ENCODE measurements at places on chromosomes 16 and 17.

DNA sequence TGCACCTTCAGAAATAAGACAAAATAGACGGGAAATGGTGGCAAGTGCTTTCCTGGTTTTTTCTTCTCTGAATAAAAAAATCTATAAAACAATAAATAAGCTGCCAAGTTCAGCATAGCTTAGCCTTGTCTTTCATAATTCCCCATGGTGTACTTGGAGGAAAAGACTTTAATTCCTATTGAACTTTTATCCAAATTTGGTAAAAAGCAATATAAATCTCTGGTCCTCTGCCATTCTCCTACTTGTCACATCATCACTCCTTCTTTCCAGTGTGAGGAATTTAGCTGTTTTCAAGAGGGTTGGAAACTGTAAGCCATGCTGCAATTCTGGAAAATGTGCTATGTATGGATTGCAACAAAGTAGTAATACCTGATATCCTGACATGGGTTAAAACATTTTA is 551.8 kb upstream of the KIF2B start:
- DNase-seq, result no peak

GRCh38 chr17:61736438-61736837 is 126.9 kb downstream of the BRIP1 start:
- no peak for DNase-seq

- DNase-seq, result peak; percentile 84
Measured at GRCh38 chr17:73064084-73064938, 28.2 kb downstream of the SLC39A11 start.

DNA sequence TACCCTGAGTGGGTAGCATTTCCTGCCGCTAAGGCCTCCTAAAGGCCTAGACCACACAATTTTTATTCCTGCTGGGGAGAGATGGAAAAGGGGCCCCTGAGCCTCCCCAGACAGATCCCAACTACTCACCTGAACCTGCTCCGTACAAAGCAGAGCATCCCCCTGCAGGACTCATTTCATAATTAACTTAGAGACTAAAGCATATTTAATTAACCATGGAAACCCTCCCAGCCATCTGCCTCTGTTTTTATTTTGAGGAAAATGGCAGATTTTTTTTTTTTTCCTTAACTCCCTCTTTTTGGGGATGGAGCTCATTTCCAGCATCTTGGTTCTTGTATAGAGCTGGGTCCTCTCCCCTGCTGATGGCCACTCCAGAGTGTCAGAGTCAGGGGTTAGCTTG is 96.5 kb upstream of the CRHR1 start:
- DNase-seq, result peak; percentile 60

- DNase-seq, result no peak
Measured at GRCh38 chr16:28112908-28113307, 49.4 kb upstream of the GSG1L start.

GRCh38 chr17:80091376-80091775 is 10.0 kb upstream of the GAA start:
- DNase-seq, result no peak

- DNase-seq, result no peak
Measured at GRCh38 chr17:41561554-41561953, 10.3 kb downstream of the KRT9 start.

GRCh38 chr17:72717676-72718075 is 374.8 kb downstream of the SLC39A11 start:
- no peak for DNase-seq

DNA sequence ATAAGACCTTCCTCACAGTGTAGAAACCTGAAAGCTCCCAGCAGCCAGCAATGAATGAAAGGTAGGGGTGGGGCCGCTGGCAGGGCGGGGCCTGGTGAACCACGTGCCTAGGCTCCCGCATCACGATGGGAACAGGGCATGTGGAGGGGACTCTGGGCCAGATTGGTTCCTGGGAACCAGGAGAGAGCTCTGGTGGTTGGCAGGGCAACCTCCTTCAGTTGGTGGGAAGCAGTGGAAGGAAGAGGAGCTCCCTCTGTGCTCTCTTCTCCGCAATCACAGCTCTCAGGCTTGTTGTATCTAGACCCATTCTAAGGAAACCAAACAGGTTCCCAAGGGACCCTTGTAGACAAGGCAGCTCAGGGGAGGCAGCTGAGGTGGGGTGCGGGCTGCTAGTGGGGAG is 10.5 kb downstream of the GGA2 start:
- DNase-seq, result no peak

- DNase-seq, result no peak
Measured at GRCh38 chr17:51103050-51103449, 17.6 kb downstream of the SPAG9 start.

DNA sequence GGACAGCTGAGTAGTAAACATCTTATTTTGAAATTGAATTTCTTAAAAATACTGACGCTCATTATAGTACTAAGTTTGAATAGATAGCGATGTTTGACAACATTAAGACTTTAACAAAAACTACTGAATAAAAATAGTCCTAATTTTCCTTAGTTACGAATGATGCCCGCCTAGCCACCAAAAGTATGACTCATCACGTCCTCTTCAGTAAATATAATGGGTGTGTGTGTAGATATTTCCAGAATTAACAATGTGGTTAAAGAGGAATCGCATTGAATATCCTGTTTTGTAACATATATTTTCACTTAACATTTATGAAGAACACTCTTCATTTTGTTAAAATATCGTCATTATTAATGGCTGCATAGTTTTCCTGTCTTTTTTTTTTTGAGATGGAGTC is 187.6 kb downstream of the MYO1D start:
- no peak for DNase-seq

GRCh38 chr17:12887088-12887487 is 97.8 kb downstream of the ARHGAP44 start:
- DNase-seq, result no peak

DNA sequence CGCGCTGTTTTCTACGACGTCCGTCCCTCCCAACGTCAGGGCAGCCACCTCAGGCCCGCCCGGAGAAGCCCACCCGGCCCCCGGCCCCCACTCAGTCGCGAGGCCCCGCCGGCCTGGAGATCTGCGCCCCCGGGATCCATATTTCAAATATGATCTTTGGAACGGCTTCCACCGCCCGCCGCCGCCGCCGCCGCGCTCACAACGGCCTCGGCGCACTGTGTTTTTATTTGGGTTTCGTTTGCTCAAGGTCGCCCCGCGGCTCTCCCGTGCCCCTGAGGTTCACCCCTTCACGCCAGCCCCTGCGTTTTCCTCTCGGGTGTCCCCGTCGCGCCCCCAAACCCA is 4.2 kb upstream of the CBX4 start:
- DNase-seq, result no peak

DNA sequence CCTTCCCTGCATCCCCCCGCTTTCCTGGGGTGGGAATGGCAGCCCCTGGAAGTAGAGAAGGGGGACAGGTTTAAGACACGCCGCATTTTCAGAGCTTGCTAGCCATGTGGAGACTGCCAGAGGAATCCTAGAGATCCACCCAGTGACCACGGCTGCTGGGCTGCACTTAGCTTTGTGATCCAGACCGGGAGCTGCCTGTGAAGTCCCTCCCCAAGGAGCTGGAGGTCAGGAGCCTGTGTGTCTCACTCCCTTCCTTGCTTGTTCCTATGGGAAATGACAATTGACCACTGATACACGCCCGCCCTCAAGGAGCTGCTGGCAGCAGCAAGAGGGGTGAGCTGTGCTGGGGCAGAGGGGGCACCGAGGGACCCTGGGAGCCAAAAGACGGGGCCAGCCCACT is 73.7 kb downstream of the SREBF1 start:
- DNase-seq, result no peak

DNA sequence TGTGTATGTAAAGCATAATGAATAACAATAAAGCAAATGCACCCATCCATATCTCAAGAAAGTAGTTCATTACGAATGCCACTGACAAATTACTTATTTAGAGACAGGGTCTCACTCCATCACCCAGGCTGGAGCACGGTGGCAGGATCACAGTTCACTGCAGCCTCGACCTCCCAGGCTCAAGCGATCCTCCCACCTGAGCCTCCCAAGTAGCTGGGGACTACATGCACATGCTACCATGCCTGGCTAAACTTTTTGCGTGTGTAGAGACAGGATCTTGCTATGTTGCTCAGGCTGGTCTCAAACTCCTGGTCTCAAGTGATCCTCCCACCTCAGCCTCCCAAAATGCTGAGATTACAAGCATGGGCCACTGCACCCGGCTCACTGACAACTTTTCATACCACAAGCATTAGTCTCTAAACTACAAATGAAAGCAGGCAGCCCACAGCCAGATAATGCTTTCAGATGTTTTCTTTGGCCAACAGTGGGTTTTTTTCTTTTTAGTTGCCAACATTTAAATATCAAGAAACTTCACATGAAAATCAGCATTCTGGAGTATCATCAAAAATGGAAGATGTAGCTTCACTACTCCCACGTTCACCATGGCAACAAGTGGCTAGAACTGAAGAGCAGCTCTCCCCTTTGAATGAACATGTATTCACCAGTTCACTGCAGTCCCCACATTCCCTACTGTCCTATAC is 7.7 kb downstream of the ARHGAP17 start:
- DNase-seq, result no peak

DNA sequence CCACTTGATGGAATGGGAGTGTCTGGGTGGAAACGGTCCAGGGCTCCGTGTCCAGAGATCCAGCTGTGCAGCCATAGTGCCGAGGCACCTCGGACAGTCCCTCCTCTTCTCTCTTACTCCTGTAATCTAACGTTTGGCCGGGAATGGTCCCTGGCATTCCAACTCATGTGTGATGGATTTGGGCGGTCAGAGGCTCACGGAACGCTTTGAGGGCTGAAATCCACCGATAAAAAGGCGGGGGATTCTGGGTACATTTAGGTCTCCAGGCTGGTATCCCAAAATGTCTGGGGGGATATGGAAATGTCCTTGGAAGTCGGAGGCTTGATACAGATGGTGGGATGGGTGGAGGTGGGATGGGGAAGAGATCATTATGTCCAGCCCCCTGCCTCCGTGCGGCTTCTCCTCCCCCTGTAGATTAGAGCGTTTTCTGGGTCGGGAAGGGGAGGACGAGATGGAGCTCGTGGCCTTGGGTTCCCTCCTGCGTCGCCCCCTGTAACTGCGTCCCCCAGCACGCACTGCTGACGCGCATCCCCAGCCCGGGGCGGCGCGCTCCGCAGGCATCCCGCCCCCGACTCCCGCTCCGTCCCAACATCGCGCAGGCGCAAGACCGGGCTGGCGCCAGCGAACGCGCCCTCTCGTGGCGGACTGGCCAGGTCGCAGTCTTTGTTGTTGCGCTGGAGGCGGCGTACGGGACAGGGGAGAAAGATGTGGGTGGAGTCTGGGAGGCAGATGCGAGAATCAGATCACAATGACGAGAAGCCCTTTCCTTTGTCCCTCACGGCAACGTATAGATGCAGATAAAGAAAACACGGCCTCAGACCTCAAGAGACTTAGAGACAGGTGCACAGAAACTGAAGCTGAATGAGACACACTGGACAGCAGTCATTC is 4.5 kb upstream of the SGCA start:
- DNase-seq, result peak; percentile 100

DNA sequence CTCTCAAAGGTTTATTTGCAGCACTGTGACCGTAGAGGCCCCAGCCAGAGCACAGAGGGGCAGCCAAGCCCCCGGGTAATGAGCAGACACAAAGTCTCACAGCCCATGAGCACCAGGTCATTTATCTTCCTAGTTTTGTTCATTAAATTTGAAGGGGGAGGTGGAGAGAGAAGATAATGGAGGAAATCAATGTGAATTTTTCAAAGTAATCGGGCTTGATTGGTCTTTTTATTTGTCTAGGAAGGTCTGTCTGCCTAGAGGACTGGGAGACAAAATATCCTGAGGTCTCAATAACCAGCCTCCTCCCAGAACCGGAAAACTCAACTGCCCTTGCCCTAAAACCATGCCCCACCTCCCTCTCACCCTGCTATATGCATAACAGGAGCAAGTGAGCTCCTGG is 189.0 kb downstream of the SLC39A11 start:
- no peak for DNase-seq

GRCh38 chr17:34672176-34672785 is 92.9 kb downstream of the TMEM132E start:
- DNase-seq, result peak; percentile 18

DNA sequence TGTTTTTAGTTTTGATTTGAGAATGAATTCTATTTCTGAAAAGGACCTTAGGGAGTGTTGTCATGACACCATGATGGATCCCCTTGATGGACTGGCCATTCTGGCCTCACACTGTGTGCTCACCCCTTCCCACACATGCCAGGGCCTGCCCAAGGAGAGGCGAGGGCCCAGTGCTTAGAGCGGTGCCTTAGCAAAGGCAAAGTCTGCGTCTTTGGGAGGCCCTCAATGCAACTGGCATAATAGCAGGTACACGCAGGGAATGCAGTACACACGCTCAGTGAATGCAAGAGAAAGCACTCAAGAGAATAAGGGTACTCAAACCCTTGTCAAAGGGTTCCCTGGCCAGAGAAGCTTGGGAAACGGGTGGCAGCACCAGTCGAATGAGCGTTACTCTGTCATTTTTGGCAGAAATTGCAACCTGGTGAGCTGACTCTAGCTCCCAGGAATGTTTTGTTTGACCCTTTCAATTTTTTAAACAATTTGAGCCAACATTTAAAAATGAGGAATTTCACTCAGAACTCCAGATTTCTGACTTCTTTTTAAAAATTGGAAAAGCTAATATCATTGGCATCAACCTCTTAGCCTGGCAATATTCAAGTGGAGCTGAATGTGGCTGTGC is 32.1 kb downstream of the NKD1 start:
- DNase-seq, result no peak

DNA sequence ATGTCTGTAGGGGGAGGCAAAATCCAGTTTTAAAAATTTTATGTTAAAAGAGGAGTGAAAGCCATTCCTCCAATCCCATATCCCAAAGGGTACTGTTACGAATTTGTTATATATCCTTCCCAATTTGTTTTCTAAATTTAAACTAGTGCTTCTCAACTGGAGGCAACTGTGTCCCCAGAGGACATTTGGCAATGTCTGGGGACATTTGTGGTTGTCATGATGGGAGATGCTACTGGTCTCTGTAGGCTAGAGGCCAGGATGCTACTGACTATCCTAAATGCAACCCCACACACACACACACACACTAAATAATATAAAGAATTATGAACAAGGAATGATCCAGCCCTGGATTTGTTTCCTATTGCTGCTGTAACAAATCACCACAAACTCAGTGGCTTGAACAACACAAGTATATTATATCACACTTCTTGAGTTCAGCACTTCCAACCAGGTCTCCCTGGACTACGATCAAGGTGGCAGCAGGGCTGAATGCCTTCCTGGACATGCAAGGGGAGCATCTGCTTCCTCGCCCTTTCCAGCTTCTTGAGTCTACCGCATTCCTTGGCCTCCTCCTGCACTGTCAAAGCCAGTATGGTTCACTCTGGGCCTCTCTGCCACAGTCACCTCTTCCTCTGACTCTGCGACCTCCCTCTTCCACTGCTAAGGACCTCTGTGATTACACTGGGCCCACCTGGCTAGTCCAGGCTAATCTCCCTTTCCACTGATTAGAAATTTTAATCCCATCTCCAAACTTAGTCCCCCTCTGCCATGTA is 30.1 kb downstream of the ARHGAP17 start:
- DNase-seq, result peak; percentile 36

GRCh38 chr16:21169249-21169981 is 10.9 kb downstream of the LDAF1 start:
- no peak for DNase-seq

- no peak for DNase-seq
Measured at GRCh38 chr17:31266042-31266441, 31.0 kb downstream of the OMG start.

Measured in D341Med (cell line).